ENCODE measurements at places on chromosomes 1 and 21.

GRCh38 chr1:204288021-204288588, 71.6 kb downstream of the PLEKHA6 start:
- peak; percentile 43 for DNase-seq

GRCh38 chr1:108140177-108140576, 60.0 kb downstream of the SLC25A24 start:
- DNase-seq: no peak

- DNase-seq: no peak
These were observed 249.9 kb downstream of the NFIA start for GRCh38 chr1:61332196-61332753.

- no peak for DNase-seq
These were observed 123.8 kb downstream of the TRABD2B start for GRCh38 chr1:47873337-47873736.

- DNase-seq: no peak
These were observed 103.9 kb downstream of the COLGALT2 start for GRCh38 chr1:183933528-183934179.

- no peak for DNase-seq
These were observed 113.1 kb downstream of the ITSN1 start for GRCh38 chr21:33755354-33755753.

DNA sequence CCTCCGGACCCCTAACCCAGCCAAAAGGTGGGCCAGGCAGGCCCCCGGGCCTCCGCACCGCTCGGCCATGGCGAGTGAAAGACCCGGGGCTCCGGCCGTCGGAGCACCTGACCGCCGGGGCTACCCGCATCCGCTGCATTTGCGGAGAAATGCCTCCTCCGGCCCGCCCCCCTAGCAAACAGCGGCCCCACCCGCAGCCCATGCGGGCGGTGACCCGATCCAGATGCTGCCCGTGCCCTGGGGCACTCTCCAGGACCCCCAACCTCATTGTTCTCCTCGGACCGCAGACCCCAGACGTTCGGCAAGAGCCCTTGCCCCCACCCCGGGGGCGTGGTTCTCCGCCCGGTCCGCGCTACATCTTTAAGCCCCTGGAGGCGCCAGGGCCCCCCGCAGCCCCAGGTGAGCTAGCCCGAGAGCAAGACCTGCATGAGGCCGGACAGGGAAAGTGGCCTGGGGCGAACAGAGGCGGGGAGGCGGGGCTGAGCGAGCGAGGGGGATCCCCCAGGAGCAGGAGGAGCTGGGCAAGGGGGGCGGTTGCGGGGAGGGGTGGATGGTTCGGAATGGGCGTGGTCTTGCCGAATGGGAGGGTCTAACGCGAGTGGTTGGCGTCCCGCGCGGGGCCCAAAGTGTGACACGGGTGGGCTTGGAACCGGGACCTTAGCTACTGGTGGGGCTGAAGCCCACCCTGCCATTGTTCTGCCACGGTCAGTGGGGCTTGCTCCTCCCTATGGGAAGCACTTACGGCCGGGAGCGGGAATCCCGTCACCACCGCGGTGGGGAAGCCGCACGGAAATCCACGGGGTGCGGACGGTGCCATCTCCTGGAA, 6.3 kb upstream of the CRYBG2 start:
- no peak for DNase-seq

DNA sequence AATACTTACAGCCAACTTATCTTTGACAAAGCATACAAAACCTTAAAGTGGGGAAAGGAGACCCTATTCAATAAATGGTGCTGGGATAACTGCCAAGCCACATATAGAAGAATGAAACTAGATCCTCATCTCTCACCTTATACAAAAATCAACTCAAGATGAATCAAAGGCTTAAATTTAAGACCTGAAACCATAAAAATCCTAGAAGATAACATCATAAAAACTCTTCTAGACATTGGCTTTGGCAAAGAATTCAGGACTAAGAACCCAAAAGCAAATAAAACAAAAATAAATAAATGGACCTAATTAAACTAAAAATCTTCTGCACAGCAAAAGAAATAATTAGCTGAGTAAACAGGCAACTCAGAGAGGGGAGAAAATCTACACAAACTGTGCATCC, 335.6 kb upstream of the PBX1 start:
- DNase-seq: no peak

- no peak for DNase-seq
These were observed 18.3 kb upstream of the SPRR5 start for GRCh38 chr1:152928671-152929070.

DNA sequence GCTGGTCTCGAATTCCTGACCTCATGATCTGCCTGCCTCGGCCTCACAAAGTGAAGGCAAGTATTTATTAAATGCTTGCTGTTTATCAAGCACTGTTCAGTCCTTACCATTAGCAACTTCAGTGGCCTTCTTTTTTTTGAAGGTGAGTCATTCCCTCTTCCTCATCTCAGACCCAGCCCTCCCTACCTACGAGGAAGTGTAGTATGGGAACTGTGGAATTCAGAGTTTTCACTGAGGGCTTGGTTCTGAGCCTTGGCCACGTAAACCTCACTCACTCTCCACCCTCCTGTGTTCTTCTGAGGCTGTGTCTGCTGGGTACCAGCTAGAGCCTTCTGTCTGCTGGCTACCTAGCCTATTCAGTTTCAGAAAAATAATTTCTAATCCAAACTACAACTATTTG, 218.3 kb upstream of the SGIP1 start:
- DNase-seq: no peak

- peak; percentile 23 for DNase-seq
These were observed 1.2 kb upstream of the PGBD5 start for GRCh38 chr1:230427094-230427876.

- DNase-seq: no peak
These were observed 102.0 kb downstream of the DIRAS3 start for GRCh38 chr1:67948151-67949080.

GRCh38 chr21:42959728-42960127, 14.6 kb upstream of the PKNOX1 start:
- no peak for DNase-seq

DNA sequence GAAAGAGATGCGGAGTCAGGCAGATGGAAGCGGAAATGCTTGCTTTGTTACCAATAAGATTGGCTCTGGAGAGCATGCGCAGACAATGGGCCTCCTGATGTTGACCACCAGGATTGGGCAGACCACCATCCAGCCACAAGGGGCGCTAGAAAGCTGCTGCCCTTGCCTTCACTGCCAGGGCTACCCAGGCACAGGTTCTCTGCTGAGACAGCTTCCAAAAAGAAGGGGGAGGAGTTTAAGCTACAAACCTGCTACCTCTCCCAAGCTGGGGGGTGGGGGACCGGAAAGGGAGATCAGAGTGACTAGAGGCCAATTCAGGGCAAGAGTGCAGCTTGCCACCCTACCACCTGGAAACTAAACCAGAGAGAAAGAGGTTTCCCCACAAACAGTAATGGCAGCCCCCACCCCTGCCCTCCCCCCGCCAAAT, 369.7 kb downstream of the RRAGC start:
- DNase-seq: no peak

GRCh38 chr1:29736582-29737188, 500.4 kb downstream of the PTPRU start:
- DNase-seq: no peak

DNA sequence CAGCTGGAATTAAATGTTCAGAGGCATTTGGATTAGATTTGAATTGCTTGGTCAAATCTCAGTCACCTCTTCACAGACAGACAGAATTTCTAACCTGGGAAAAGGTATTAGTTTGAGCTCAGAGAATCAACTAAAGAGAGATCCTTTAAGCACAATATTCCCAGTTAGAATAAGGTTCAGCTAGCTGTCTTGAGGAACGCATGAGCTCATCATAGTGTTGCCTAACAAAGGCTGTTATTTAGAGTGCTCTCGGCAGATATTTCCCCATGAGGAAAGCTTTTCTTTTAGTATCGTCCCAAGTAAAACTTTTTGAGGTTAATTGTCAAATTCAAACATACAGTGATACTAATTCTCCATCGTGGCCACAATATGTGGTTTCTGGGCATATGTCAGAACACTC, 269.9 kb downstream of the HLX start:
- DNase-seq: no peak

- no peak for DNase-seq
These were observed 12.0 kb downstream of the PKP1 start for GRCh38 chr1:201295346-201295745.

- DNase-seq: no peak
These were observed 1.7 kb upstream of the TESK2 start for GRCh38 chr1:45492691-45493090.

DNA sequence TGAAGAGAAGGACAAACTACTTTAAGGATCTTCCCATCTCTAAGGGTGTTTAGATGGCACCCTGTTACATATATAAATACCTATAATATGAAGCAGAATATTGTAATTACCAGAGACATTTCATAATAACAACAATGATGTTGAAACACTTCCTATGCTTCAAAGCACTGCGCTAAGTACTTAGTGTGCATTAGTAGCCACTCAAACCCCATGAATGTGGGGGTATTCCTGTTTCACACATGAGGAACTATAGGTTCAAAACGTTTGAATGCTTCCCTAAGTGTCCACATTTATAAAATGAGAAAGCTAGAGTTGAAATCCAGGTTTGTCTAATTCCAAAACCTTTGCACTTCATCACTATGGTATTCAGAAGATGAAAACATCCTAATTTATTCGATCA, 18.5 kb upstream of the OR10J5 start:
- no peak for DNase-seq

DNA sequence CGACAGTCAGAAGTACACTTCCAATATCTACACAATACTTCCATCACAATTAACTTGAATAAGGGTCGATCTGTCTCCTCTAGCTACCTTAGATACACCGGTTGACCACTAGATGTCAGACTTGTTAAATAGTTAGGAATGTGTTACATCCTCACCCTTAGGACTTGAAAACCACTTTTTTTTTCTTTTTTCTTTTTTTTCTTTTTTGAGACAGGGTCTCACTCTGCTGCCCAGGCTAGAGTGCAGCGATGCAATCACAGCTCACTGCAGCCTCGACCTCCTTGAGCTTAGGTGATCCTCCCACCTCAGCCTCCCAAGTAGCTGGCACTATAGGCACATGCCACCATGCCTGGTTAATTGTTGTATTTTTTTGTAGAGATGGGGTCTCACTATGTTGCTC, 120.4 kb upstream of the GREM2 start:
- peak; percentile 64 for DNase-seq

GRCh38 chr1:54135436-54136120, 17.2 kb downstream of the CDCP2 start:
- no peak for DNase-seq

- no peak for DNase-seq
These were observed 5.1 kb downstream of the NLRP3 start for GRCh38 chr1:247421074-247421473.

DNA sequence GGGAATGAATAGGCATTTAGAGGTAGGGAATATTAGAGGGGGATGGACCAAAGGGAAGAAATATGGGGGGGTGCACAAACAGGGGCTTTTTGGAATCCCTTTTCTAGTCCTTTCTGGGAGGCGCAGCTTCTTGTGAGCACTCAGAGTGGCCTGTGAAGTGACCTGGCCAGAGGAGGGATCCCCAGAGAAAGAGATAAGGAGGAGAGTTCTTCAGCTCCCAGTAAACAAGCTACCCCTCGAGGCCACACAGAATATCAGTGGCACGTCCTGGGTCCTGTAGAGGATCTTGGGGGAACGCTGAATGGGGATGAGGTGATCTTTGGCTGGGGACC, 19.4 kb downstream of the VANGL2 start:
- no peak for DNase-seq

DNA sequence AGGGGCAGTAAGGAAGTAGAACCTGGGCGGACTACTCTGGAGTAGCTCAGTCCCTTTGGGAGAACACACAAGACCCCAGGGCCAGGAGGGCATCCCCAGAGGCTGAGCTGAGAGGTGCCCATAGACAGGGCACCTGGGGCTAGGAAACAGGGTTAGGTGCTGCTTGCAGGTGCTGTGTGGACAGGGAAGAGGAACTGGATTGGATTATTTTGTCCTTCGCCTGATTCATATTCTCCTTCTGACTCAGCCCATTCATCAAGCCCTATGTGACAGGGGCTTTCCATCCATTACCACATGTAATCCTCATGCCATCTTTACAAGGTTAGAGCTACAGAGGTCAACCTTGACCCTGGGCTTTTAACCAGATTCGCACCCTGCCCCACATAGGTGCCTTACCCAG, 183.9 kb downstream of the C1orf94 start:
- no peak for DNase-seq

DNA sequence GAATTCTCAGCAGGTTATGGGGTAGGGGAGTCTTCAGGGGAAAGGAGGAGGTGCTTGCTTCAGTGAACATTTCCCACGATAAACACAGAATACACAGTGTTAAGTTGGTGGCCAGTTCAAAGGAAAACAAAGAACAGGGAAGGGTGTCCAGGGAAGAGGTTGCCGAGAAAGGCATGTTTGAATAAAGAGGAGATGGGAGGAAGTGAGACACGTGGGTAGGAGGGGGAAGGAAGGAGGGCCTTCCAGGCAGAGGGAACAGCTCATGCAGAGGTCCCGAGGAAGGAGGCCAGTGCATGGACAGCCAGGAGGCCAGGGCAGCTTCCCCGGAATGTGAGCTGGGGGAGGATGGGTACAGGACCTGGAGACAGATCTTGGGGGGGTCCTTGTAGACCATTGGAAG, 130.3 kb upstream of the TMEM51 start:
- DNase-seq: no peak

GRCh38 chr21:35850542-35851103, 209.7 kb downstream of the SETD4 start:
- no peak for DNase-seq

DNA sequence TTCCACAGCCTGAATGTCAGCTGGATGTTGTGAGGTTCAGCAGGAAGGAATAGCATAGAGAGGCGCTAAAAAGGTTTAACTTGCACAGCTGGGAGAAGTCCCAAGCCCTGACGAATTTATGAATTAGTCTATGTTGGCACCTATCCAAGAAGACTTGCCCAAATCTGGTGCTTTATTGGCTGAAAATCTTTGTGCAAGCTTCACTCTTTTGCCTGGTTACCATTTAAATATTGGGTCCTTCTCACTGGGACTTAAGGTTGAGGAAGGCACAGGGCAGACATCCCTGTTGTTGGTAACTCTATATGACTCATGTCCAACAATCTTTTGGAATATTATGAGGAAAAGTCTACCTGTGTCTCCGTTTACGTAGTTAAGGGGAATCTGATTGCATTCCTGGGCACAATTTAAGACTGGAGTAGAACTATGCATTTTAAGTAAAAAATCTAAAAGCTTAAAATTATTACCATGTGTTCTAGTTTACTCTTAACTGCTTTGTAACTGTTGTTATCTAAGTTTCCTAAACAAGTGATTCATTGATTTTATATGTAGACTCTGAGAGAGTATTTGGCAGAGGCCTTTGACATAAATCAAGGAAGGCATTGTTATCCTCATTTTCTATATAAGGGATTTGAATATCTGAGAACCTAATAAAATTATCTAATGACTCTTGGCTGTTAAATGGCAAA, 181.7 kb upstream of the DPYD start:
- no peak for DNase-seq

DNA sequence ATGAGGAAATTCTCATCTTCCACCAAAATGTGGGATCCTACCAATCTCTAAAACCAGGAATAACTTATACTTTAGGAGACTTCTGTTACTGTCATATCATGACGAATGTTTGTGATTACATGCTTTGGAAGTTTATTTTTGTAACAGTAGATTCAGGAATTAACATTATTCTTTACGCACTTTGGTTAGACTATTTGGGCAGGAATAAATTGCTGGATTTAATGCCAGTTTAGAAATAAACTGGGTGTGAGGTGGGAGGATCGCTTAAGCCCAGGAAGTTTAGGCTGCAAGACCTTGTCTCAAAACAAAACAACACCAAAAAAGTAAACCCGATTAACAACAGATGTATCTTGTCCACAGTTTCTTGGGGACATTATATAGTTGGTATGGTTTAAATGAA, 52.1 kb downstream of the MIGA1 start:
- no peak for DNase-seq

All from SHP77 treated with DMSO at 0.1 percent for 48 hours (cell line).